CMK (cell line): ENCODE measurements at places on chromosomes 16 and 17.

- DNase-seq = no peak
Observed at GRCh38 chr16:70678121-70678897, 7.5 kb downstream of the MTSS2 start.

GRCh38 chr17:42347198-42347597, 41.0 kb downstream of the STAT3 start:
- no peak for DNase-seq

GRCh38 chr17:74773871-74774286, 2.3 kb downstream of the NAT9 start:
- no peak for DNase-seq

DNA sequence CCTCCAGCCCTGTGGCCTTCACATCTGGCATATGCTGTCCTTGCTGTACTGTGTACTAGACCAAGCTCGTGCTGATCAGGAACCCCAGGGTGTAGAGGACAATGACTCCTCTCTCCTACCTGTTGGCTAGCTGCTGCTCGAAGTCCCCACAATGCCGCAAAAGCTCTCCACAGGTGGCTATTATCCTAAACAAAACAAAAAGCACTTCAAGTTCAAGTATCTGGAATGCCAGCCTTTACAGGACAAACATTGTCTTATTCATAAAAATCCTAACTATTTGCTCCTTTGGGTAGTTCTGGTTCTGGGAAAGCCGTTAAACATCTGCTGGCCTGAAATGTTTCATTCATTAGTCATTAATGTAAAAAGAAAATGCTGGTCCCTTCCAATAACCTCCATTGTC, 42.8 kb downstream of the COG7 start:
- DNase-seq = no peak
